ENCODE measurements at places on chromosomes 1 and 21.

- no peak for DNase-seq
Observed at GRCh38 chr1:181476581-181476980, 6.7 kb upstream of the CACNA1E start.

- no peak for DNase-seq
Observed at GRCh38 chr1:53517109-53517508, 57.9 kb downstream of the DMRTB1 start.

- DNase-seq = peak; percentile 66
Observed at GRCh38 chr1:8835941-8836643, 18.7 kb upstream of the RERE start.

GRCh38 chr1:240765732-240766363 is 153.9 kb upstream of the GREM2 start:
- DNase-seq = peak; percentile 74

GRCh38 chr21:41573902-41574690 is 66.1 kb upstream of the TMPRSS2 start:
- DNase-seq = no peak

GRCh38 chr1:110148961-110149360 is 1.3 kb upstream of the SLC6A17 start:
- no peak for DNase-seq

DNA sequence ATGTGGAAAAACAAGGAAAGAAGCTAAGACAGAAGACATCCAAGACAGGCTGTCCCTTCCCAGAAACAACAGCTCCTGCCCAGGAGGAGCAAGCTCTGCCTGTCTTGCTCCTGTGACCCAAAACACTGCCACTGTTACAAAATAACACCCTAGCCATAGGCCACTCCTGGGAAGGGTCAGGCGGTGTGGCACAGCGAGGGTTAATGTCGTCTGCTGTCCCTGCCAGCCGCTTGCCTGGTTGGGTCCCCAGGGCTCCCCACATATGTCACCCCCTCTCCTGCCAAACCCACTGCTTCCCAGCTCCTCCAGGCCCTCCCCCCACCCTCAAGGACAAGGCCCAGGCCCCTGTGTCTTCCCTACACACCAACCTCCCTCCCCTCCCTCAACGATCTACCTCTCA is 3.9 kb upstream of the NHLH1 start:
- DNase-seq = no peak

- DNase-seq = no peak
Observed at GRCh38 chr1:25804244-25804963, 4.4 kb downstream of the SELENON start.

- DNase-seq = no peak
Observed at GRCh38 chr1:26833432-26834405, 7.2 kb downstream of the ZDHHC18 start.

GRCh38 chr1:34824817-34825454 is 32.1 kb downstream of the GJA4 start:
- no peak for DNase-seq

- no peak for DNase-seq
Observed at GRCh38 chr21:45459171-45460010, 54.4 kb downstream of the COL18A1 start.

DNA sequence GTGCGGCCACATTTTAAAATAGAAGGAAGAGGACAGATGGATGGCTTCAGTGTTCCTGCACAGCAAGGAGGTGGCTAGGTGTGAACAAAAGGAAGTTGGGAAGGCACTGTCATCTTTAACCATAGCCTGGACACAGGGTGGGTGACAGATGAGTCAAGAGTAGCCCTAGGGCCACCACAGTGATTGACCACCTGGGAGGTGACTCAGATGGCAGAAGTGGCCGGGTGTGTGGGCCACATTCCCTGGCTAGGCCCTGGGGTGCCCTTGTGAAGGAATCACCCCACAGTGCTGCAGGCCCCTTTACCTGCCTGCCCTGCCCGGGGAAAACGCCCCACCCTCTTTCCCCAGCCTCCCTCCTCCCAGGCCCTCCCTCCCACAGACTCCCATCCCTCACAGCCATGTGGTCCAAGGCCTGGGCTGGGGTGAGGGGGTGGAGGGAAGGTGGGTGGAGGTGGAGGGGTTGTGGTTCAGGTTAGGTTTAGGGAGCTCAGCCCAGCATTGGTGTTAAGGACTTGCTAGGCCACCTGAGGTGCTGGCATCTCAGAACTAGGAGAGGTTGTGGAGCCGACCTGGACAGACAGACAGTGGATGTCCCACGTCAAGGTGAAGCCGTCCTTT is 59.1 kb downstream of the SPSB1 start:
- DNase-seq = no peak

- no peak for DNase-seq
Observed at GRCh38 chr1:161763522-161764098, 2.5 kb upstream of the ATF6 start.

- peak; percentile 58 for DNase-seq
Observed at GRCh38 chr21:26471099-26471471, 102.0 kb downstream of the CYYR1 start.

DNA sequence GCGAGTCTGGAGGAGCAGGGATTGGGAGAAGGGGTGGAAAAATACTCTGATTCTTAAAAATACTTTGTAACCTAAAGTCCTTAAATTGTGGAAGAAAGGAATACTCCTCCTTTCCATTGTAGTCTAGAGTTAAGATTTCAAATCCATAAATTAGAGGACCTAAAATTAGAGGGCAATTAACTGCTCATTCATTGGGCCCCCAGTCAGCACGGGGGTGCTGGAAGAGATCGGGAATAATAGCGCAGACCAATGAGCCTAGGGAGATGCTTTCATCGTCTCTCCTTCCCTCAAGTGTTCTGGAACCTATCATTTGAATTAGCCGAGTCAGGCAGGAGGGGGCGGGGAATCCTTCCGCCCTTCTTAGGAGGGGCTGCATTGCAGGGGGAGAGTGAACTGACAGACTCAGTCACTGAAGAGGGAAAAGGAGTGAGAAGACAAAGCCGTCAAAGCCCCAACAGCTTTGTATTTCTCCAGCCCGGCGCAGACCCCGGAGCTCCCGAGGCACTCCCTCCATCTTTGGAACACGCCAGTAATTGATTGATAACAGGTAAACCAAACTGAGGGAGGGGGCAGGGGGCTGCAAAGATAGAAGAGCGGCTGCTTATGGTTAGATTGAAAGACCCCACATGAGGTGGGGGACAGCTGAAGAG is at the start of gene MLLT11:
Gene MLLT11, plus strand, starts transcription at position 391 of the 650 bp plus-strand sequence. CDS start 6,828 bp downstream, outside the sequence.
- DNase-seq = peak; percentile 84

DNA sequence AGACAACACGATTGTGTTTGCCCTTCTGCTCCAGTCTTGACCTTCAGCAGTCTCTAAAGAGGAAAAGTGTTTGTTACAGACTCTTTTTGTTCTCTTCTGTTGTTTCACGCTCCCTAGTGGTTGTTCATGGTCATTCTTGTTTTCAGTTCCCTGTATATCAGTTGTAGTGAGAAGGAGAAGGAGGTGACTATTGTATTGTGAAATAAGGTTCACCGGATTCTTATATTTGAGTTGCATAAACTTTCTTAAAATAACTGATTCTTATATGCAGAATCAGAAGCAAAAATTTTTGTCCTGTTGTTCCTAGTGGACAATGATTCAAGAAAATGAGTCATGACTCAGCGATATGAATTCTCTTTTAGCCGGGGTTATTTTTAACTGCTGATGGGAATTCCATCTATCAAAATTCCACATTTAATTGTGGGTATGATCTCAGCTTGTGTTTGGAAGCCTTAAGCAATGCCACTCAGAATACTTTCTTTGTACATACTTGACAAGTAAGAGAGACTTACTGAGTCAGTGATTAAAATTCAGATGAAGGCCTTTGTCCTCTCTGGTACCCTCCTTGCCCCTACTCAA is 152.2 kb downstream of the CLEC20A start:
- DNase-seq = peak; percentile 92

GRCh38 chr1:47678464-47678980 is 240.7 kb downstream of the FOXD2 start:
- DNase-seq = no peak

DNA sequence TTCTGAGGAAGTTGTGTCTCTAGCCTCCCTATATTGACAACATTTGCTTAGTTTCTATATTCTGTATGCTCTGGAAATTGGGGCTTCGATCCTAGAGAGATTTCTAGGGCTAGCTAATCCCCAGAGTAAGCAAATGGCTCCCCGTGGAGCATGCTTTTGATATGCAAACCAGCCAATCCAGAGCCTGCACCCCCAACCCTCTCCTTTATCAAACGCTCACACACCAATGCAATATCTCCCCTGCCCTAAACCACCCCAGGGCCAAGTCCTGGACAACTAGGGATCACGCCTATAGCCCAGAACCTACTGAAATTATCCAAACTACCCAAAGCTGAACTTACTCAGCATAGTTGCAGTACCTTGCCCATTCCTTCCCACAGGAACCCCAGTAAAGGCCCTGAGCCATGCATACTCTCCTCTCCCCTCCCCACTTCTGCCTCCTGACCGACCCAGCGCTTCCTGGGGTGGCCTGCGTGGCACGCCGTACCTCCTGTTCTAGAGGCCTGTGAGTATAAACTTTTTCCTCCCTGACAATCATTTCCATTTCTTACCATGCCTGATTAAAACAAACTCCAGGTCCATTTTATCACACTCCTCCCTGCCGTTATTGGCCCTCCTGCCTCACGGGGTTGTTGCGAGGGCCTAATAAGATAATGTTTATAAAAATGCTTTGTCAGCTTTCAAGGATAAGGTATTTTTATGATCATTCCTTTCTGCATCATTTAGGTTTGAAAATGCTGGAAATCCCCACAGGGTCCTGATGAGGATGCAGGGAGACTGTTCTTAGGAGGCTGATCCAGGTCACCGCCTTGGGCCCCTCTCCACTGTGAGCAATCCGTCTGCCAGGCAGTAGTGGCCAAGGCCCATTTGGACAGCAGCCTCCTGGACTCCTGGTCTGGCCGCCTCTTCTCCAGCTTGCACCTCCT is 102.7 kb downstream of the TENT5C start:
- no peak for DNase-seq

GRCh38 chr1:56469640-56470371 is 109.6 kb downstream of the PLPP3 start:
- DNase-seq = peak; percentile 59

- no peak for DNase-seq
Observed at GRCh38 chr21:17777072-17777765, 41.9 kb downstream of the C21orf91 start.

DNA sequence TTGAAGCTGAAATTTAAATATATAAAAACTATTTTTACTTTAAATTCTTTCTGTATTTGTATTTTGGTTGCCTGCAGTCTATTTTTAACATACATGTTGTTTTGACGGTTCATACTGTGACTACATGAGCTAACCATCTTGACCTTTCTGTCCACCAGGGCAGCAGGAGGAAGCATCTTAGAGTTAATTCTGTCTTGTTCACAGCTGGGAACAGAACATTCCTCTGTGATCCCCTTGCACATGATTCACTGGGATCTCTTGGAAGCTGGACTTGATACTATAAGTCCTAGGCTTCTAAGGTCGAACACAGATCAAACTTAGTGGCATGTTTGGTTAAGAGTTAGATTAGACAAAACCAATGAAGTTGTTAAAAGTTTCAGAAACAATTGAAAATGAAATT is 99.7 kb downstream of the NFIA start:
- peak; percentile 61 for DNase-seq

GRCh38 chr21:42311816-42312625 is 3.2 kb downstream of the TFF3 start:
- DNase-seq = no peak

- DNase-seq = no peak
Observed at GRCh38 chr1:77468949-77469710, 187.3 kb downstream of the AK5 start.

DNA sequence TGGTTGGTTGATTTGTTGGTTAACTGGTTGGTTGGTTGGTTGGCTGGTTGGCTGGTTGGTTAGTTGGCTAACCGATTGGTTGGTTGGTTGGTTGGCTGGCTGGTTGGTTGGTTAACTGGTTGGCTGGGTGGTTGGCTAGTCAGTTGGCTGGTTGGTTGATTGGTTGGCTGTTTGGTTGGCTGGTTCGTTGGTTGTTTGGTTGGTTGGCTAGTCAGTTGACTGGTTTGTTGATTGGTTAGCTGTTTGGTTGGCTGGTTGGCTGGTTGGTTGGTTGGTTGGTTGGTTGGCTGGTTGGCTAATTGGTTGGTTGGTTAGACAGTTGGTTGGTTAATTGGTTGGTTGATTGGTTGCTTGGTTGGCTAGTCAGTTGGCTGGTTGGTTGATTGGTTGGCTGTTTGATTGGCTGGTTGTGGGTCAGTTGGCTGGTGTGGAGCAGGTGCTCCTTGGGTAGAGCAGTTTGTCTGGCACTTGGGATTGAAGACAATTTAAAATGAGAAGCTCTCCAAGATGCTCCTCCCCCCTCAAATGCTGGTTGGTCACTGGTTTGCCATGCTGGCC is 6.9 kb downstream of the RSPH1 start:
- DNase-seq = no peak

- no peak for DNase-seq
Observed at GRCh38 chr21:33815143-33815707, 100.4 kb downstream of the ATP5PO start.

DNA sequence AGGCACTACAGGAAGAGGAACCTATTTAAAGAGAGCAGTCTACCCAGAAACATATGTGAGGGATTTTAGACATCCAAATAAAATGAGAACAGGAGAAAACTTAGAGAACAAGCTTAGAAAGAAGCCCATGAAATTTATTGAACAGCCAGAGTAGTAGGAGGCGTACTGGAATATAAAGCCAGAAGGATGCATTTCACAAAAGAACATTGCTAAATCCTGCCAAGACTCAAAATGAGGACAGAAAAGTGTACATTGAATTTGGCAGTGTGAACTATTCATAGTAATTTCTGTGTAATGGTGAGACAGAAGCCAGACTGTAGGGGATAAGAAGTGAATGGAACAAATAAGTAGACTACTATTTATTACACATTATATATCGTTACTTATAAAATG is 22.5 kb downstream of the CEPT1 start:
- no peak for DNase-seq

DNA sequence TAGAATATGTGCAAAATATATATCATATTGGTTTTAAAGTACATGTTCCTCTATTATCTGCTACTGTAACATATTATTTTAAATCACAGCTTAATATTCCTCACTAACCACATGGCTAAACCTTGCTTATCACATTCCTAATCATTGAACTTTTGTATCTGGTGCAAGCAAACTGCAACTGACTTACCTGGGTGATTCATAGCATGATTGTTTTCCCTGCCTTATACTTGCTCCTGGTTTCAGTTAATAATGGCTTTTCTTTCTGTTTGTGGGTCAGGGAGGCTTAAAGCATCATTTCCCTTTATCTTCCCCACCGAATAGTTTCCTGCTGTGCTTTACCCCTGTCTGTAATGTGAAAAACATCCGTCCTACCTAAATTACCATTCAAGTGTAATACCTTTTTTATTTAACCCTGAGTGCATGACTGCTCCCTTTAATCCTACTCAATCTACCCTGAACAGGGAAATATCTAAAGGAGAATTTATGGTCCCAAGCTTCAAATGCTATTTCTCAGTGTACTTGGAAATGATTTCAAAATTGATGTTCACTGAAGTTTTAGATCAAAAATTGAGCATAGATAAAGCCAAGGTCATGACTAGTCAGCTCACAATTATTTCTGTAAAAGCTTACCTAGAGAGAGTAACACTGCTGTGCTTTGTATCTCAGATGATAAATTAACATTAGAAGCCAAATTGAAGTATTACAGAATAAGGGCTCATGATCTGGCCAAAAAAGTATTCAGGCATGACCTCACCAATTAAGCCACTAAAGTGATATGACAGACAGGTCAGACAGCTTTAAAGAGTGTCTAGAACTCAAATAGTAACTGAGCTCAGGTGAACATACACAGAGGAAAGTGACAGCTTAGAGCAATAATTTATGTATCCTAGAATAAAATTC is 507.1 kb downstream of the BRINP3 start:
- no peak for DNase-seq

- DNase-seq = peak; percentile 62
Observed at GRCh38 chr1:48677306-48678287, 99.1 kb downstream of the BEND5 start.
